CD4-positive, alpha-beta T cell treated with Interleukin-2 at 100 ng/mL for 4 hours (primary cell): ENCODE measurements at places on chromosomes 5 and 9.

DNA sequence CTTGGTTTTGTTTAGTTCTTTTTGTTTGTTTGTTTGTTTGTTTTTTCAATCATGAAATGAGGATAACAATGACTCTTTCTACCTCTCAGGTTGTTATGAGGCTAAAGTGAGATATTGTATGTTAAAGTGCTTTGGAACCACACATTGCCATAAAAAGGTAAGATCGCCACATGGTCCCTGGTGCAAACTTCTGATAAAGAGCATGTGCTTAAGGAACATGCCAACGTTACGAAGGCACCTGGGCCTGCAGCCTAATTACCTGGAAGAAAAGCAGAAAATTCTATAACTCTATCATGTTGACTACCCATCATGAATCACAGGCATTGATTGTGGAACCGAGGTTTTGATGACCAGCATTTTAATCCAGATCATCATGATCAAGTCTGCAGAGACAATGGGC is 151.8 kb downstream of the DROSHA start:
- DNase-seq, result no peak

DNA sequence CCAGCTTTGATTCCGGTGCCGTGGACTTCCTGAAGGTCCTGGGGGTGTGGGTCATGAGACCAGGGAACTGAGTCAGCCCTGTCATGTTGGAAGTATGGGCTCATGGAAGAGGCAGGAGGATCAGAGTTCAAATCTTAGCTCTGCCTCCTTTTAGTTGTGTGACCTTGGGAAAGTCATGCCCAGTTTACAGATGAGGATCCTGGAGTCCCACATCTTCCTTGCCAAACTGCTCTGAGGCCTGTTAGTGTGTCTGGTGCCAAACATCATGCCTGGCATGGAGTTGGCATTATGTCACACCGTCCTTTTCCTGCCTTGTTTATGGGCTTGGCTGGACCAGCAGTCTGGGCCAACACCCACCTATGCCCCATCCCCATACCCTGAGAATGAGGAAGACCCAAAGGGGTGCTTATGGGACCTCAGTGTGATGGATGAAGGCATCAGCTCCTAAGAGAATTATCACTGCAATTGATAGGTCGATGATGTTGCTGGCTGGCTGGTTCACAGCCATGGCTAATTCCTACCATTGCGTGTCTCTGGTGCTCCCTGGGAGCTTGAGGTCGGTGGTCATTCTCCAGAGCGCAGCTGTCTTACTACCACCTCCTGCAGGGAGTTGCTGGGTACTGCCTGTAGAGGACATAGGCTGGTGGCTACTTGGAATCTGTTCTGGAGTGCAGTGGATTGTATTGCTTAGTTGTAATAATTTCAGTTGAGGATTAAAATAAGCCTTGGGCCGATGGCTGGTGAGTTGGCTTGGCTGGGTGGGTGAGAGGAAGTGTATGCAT is 140.5 kb upstream of the PITX1 start:
- DNase-seq, result no peak

DNA sequence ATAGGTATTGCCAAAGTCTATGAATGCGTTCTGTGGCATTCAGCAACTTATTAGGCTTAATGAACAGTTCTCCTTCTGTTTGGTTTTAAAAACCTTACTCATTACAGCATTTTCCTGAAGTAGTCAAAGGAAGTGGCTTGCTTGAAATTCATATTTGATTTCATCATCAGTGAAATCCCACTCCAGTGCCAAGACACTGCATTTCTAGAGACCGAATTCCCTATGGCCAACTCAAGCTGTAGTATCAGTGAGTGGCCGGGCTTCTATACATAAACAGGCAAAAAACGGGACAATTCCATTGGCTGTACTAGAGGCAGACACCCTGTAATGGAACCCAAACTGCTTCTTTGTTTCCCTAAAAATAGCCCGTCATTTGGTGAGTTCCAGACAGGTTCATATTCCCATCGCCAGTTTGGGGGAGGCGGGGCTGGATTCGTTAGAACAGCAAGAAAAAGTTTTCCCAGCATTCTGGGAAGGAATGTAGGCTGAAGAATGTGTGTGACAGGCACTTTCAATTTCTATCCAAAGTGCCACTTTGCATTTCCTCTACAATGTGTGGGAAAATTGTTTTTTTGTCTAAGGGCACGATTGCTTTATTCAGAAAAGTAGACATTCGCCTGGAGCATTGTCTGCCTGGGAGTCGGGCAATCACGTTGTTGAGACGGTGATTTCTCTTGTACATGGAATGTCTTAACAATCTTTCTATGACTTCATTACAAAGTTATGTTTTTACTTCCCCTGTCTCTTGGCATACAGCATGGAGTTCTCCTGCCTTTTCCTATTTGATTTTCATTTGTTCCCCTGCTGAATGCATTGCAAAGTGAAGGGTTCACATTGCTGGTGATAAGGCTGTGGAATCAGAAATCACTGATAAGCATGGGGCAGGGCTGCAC is 141.8 kb upstream of the MAST4 start:
- no peak for DNase-seq

DNA sequence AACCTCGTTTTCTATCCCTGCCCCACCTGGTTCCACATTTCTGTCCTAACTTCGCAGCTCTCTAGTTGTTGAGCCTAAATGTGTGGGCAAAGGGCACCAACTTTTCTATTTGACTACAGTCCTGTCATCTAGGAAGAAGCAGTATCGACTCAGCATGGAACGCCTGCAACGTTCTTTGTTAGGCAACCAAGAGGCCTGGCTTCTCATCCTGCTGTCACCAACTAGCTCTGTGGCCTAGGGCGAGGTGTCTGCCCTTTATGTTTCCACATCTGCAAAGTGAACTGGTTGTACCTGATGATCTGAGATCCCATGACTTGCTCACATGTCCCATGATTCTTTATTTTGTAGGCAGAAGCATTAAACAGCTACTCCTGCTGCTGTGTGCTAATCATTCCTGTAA is 248.9 kb downstream of the ADAMTSL1 start:
- no peak for DNase-seq

GRCh38 chr9:111301195-111301594 is 28.8 kb downstream of the OR2K2 start:
- no peak for DNase-seq

DNA sequence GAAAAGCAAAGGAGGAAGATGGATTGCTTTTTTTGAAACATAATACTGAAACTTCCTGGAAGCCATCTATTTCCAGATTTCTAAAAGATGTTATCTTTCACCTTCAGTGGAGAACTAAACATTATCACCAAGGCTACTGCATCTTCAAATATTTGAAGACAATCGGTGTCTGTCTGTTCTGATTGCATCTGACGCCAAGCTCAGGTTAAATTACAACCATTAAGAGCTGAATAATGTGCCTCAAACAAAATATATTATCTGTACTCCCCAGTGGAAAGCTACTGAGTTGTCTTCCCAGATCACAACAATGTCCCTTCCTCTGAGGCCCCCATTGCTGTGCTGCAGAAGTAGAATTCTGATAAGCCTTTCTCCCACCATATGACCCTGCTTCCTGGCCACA is 342.3 kb downstream of the PLK2 start:
- DNase-seq, result no peak

DNA sequence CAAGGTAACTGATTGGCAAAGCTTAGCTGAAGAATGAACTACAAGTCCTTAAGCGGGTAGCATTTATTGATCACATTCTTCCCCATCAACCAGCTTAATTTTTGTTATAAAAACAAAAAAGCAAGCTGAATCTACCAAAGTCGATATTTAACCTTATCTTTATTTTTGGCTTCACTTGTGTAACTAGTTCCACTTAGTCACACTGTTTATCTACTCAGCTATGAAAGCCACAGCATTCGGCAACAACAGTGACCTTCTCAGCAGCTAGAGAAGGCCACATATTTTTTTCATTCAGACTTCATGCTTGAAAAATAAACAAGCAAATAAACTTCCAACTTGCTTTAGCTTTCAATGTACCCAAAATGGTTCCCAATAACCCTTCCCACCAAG is 69.4 kb downstream of the KLHL3 start:
- DNase-seq, result no peak

- no peak for DNase-seq
These were observed 19.9 kb downstream of the NOTCH1 start for GRCh38 chr9:136525841-136526499.

- DNase-seq, result no peak
These were observed 286.3 kb downstream of the NNT start for GRCh38 chr5:43889233-43889632.

GRCh38 chr9:120592210-120592609 is 12.2 kb upstream of the CDK5RAP2 start:
- DNase-seq, result no peak

- no peak for DNase-seq
These were observed 16.2 kb upstream of the CREBRF start for GRCh38 chr5:173039964-173040363.

DNA sequence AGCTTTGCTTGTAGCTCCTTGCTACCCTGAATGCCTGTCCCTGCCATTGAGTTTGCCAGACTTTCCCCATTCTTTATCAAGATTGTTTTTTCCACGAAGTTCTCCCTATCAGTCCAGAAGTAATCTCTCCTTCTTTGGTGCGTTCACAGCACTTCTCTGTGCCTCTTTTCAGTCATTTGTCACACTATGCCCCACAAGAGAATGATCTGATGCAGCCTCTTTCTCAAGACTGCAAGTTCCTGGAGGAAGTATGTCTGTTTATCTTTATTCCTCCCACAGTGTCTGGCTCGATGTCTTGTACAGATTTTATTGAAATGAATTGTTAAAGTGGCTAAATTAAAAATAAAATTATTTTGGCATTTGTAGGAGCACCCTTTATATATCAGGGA is 99.3 kb downstream of the CCDC192 start:
- no peak for DNase-seq

DNA sequence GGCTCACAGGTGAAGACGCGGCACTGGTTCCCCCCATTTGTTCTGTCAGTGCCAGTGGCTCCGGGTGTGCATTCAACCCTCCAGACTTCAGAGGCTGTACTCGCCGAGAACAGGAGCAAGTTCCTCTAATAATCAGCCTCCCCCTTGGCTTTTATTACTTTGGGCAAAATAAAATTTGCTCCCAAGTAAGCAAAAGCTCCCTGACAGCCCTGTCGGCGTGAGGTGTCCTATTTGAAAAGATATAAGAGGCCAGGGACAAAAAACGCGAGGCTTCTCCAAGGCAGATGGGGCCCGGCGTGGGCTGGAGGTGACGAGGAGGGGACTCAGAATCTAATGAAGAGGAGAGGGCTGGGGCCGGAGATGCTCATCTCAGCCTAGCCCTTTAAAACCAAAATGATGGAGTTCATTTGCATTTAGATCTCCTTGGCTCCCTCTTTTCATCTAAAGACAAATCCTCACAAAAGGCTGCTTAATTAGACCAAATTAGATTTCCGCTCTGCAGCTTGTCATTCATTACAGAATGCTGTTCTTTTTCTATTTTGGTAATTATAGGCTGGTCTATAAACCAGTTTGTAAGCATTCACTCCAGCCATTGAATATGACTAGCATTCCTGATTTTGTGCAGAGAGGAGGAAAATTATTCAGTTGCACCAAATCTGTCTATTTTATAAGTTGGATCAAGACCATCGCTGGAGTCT is 68.5 kb downstream of the CFAP77 start:
- no peak for DNase-seq

- no peak for DNase-seq
These were observed 71.4 kb upstream of the STARD4 start for GRCh38 chr5:111583758-111584203.

GRCh38 chr9:110640736-110641135 is 27.9 kb upstream of the MUSK start:
- DNase-seq, result no peak

DNA sequence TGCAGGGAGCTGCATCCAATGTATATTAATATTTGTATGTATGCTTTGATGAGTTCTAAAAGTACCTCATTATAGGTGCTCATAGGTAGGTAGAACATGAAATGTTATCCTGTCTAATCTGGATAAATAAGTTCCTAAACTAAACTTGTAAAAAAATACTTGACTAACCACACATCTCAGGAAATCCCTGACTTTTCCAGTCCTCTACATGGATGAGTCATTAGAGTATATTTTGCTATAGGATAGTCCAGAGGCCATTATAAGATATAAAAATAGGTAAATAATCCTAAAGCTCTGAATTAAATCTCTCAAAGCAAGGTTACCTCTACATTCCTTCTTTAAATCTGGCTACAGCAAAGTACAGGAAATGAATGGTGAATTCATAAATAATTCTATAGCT is 404.3 kb downstream of the RAB3C start:
- DNase-seq, result no peak

DNA sequence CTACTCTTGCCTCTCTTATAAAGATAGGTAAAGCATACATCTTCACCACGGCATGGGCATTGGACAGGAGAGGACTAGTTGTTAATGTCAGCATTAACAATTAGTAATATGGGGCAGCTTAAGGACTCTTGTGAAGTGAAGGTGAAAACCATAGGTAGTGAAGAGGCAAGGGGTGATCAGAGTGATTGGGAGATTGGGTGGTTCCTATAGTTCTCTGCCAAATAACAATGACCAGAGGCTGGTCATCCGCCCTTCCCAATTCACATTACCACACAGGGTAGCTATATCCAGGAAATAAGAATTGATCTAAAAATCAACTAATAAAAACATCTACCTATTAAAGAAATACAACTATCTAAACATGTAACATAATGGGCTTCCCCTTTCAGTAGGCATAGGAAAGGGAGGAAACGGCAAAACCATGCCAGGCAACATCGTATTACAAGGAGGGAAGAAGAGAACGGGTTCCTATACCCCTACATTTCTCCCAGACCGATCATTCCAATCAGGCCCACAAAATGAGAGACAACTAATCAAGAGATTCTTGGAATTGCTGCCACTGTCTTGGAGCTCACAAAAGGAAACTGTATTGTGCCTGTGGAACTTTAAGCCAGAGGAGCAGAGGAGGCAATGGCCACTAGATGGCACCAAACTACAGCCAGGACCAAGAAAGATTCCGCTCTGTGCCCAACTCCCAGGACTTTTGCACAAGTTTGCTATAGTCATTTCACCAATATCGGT is 121.6 kb downstream of the FBXL17 start:
- DNase-seq, result peak; percentile 75

GRCh38 chr9:76290555-76290954 is 103.7 kb downstream of the RFK start:
- DNase-seq, result no peak

- DNase-seq, result no peak
These were observed 29.4 kb upstream of the MED10 start for GRCh38 chr5:6407558-6408259.

DNA sequence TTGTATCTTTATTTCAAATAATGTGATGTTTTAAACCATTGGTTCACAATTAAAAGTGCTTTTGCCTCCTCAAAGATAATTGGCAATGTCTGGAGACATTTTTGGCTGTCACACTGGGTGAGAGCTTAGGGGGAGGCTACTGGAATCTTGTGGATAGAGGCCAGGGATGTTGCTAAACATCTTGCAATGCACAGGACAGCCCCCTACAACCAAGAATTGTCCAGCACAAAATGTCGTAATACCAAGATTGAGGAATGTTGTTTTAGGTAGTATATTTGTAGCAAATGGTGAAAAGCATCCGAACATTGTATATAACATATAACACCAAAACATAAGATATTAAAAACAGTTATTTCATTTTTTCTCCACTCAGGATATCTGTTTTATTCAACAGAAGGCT is 99.8 kb downstream of the SLC44A1 start:
- no peak for DNase-seq

DNA sequence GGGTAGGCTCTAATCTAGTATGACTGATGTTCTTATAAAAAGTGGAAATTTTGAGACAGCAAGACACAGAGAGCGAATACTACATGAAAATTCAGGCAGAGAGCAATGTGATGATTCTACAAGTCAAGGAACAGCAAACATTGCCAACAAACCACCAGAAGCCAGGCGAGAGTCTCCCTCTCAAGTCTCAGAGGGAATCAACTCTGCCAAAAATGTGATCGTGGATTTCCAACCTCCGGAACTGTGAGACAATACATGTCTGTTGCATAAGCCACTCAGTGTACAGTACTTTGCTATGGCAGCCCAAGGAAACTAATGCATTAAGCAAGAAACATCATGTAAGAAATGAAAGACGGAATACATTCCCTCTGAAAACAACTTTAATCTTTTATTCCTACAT is 52.1 kb upstream of the CCNG1 start:
- no peak for DNase-seq
